ENCODE measurements at places on chromosomes 6 and 20.

DNA sequence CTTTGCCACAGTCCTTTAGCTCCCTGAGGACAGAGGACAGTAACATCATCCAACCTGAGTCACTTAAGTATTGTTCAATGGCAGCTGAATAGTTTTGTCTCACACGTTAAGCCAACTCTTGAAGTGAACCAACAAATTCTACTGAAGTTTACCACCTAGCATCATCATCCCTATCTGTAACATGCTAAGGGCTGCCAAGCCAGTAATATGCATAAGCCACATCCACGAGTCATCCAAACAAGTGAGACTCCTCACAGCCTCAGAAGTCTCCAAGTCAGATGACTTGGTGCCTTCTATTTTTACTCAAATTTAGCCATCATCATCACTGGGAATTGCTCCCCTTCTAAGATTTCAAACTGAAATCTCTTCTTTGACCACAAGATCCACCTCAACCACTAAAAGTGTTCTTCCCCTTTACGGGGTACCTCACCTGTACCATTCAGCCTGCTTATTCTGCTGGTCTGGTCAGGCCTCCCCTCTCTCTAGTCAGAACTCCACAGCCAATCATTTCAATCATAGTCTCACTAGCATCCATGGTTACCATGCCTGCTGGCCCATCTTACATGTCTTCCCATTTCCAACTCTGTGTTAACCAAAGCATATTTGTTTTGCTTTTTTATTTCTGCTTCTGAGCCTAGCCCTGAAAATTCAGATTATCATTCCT, 73.7 kb downstream of the DTNBP1 start:
- peak; percentile 64 for DNase-seq

DNA sequence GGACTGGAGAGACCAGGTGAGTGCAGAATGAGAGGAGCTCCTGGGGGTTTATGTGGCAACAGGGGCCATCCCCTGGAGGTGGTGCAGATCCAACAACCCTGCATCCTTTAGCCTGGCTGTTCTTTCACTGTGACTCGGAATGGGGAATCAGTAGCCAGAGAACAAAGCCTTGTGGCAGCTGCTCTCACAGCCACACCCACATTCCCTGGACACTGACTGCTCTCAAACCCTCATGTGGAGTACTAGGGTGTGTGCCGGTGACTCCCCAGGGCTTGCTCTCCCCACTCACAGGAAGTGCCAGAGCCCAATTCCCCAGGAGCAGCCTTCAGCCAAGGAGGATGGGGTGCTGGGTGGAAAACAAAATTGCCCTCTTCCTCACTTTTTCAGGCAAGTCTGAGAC, 30.2 kb upstream of the GGTLC1 start:
- no peak for DNase-seq

DNA sequence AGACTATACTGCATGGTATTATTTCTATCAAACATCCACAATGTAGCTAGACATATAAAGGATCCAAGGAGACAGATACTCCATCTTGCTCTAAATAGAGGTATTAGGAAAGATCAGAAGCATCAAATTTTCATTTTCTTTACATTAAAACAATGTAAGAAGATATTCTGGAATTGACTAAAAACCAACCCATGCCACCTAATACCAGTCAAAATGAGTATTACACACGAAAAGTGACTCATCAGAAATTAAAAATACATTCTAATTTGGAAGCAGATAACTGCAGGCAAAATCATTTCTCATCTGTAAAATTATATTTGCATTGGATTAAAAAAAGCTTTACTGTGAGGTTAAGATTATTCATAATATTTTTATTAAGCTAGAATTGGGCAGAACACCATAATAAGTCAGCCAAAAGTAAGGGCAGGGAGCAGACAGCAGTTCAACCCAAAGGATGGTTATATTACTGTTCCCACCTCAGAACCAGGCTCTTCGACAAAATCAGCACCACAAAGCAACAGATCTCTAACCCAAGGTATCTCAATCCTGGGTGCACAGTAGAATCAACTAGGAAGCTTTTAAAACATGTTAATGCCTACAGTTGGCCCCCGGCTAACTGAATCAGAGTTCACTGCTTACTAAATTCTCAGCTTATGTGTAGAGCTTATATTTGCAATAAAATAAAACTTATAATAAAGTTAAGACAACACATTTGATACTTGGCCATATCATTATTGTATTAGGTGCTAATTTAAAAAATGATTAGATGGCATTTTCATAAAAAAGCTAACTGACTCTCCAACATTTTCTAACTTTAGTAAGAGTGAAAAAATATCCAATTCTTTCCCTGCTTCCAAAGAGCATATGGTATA, 35.2 kb downstream of the SAMD3 start:
- DNase-seq: peak; percentile 51

DNA sequence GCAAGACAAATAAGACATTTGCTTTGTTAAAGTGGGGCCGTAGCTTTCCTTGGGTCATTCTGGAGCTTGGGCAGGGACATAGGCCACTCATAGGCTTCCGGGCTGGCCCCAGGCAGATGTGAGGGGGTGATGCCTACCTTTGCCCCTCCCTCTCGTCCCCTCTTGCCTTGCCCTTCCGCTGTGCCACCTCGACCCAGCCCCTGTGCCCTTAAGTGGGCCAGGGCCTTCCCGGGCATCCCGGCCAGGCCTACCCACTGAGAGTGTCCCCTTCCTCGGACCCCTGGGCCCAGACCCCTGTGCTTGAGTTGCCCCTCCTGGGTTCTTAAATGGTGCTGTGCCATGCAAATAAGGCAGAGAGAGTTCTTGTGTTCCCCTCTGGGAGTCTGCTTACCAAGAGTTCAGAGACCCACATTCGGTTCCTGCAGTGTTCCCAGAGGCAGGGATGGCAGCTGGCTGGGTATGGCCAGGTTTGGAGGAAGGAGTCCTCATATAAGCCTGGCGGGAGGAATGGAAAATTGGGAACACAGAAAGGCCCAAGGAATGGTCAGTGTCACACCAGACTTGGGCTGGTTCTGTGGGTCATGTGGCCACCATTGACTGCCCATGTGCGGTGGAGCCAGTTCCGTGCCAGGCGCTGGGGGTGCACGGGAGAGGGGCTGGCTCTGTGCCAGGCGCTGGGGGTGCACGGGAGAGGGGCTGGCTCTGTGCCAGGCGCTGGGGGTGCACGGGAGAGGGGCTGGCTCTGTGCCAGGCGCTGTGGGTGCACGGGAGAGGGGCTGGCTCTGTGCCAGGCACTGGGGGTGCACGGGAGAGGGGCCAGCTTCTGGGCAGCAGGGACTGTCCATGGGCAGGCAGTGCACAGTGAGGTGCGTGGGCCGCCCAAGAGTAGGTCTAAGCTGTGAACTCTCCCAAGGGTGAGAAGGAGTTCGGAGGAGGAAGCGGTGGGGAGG, 173.5 kb upstream of the SNX9 start:
- DNase-seq: no peak

DNA sequence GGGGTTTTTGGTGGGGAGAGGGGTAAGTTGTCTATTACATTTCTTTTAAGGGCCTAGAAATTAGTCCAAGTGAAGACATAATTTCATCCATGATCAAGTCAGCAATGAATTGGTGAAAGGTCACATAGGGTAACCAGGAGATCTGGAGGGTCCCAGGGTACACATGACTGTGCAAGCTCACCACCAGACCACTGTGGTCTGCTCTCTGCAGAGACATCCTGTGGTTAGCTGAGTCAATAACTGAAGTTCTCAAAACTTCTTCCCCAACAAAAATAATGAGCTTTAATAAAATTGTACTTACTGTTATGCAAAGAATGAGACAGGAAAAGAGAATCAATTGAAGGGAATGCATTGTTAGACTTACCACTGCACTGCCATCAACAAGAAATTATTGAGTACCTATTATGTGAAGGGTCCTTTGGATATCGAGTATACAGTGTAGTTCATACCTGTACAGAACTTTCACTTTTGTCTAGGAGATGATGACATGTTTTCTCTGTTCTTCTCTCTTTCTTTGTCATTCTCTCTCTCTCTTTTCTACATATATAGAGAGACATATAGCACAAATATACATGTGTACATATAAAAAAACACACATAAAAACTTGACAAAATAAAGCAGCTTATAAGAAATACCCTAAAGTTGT, 209.8 kb downstream of the GJA1 start:
- peak; percentile 1 for DNase-seq

DNA sequence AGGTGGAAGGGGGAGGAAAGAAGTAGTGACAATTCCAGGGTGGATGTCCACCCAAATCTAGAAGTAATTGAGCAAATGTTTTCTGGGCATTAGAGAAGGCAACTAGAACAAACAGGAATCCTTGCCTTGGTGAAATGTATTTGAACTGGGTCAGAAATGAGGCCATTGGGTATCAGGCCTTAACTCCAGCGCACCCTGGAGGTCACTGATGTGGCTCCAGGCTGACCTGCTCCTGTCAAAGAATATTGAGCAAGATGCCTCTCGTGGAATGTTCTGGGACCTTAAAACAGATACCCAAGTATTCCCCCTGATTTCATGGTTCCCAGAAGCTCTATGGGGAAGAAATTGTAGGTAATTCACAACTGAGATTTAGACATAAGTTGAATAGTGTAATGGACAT, 6.9 kb downstream of the HLA-DPB1 start:
- DNase-seq: peak; percentile 30

DNA sequence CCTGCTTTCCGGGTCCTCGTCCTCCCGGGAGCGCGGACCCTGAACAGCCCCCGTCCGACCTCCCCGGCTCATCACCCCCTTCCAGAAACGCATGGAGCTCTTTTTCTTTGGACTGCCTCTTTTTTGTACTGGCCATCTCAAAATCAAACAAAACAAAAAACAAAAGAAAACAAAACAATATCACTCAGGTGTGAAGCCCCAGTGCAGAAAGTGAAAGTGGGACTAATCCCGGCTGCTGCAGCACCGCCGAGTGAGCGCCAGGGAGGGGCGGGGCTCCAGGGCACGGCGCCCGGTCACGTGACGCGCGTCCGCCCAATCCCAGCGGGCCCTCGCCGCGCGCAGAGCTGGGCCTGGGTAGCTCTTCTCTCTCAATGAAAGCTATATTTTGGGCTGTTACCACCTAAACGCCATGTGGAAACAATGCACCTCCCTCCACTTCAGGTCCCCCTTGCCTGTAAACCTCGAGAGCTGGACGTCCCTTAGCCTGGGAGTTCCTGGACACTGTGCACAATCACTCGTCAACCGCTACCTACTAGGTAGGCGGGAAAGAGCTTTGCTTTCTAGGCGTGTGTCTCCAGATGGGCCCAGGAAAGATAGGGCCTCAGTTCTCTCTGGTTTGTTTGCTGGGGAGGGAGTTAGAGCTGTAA, 93.7 kb upstream of the PRDM1 start:
- DNase-seq: peak; percentile 93

DNA sequence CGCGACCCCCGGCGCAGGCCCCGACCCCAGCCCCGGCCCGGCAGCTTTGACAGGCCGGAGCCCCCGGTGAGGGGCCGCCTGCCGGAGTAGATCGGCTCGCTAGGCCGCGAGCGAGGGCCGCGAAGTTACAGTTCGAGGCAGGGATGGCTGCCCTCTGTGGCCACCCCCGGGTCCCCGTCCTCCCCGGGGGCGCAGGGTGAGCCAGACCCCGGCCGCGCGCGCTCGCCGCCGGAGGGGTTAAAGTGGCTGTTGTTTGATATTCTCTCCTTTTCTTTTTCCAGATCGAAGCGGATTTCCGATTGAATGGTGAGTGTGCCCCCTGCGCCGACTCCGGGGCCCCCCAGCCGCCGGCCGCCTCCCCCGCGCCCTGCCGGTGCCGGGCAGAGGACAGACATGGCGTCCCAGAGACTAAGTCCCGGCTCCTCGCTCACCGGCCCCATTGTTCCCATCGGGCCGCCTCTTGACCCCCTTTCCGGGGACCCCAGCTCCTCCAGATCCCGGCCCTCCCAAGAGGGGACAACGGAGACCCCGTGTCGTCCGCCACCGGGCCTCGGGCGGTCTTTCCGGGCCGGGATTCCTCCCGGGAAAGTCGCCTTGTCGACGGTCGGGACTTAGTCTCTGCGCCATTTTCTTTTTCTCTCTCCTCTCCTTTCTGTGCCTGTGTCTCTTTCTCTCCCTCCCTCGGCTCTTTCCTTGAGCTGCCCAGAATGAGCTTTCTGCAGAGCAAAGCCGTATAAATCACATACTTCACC, 704 bp downstream of the TOP1 start:
- peak; percentile 29 for DNase-seq

- no peak for DNase-seq
Observed at GRCh38 chr6:9225441-9225871, 790.1 kb upstream of the SLC35B3 start.

- DNase-seq: peak; percentile 17
Observed at GRCh38 chr20:49821870-49822331, 9.3 kb downstream of the SLC9A8 start.

DNA sequence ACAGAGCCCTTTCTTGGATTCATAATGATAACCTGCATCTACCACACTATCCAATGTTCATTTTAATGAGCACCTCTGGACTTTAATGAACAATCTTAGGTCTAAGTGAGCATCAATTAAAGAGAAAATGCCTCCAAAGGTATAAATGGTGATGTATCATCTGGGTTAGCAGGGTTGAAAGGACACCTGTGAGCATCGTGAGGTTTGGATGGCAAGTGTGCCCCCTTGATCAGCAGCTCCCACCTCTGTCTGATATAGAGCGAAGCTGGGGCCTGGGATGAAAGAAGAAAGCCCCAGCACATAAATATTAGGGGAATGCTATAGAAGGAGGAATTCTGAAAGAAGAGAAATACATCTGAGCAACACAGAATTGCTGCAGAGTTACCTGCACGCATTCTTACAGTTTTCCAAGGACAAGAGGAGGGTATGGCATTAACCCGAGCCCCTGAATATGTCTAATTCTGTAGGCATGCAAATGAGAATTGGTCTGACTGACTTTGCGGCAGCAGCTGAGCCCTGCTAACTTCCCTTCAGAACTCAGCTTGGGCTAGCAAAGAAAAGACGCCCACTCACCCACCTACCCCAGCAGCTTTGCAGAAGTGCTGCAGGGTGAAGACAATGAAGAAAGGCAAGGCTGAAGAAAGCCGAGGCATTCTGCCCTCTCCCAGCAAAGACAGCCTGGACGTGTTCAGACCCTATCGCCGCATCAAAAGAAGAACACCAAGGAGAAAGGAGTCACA, 136.2 kb downstream of the GMPR start:
- no peak for DNase-seq

All from activated CD4-positive, alpha-beta T cell treated with anti-CD3 and anti-CD28 coated beads, Interleukin-10, Interleukin-2, amounts not matched to agents 100 ng/mL and 50 ng/mL, durations not matched to agents 16 hours and 8 hours (primary cell).